Hematopoietic multipotent progenitor cell treated with erythropoietin and hydrocortisone succinate and interleukin-3 and kit ligand, for 8 days (in vitro differentiated cells): ENCODE measurements at places on chromosomes 5 and 9.

DNA sequence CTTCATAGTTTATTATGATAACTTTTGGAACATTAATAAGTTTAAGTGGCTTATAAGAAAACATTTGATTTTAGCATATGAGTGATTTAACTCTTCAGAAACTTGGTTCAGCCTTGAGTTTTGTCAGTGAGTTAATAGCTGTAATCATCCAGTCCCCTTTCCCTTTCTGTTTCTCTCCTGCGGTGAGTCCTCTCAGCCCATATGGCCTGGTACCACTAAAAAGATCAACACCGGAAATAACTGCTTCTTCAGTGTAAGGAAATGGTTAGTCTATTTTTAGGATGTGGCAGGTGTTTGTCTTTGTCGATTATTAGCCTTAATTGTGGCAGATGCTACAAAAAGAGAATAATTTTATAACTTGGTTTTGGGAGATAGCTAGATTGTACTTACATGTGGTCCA, 120.2 kb upstream of the GRHPR start:
- DNase-seq: peak; percentile 20

DNA sequence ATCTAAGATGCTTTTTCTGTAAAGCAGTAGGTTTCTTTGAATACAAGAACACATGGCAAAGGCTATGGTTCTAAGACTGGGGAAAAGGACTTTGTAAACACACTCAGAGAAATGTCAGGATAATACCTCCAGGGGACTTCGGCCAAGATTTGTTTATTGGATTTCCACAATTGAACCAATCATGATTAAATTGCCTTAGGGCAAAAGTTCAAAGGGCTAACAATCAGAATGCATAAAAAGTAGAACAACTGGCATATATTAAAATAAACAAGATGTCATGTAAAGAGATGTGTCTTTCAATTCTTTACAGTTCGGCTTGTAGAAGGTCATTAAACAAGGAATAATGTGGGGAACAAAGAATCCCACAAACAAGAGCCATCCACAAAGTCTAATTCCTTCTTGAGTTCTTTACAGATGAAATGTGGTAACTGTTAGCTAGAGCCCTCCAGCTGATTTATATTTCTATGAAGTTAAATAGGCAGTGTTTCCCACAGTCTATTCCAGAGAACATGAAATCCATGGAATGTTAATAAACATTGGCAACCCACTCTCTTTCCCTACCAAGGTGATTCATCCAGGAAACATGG, 565.5 kb downstream of the ZNF608 start:
- no peak for DNase-seq

DNA sequence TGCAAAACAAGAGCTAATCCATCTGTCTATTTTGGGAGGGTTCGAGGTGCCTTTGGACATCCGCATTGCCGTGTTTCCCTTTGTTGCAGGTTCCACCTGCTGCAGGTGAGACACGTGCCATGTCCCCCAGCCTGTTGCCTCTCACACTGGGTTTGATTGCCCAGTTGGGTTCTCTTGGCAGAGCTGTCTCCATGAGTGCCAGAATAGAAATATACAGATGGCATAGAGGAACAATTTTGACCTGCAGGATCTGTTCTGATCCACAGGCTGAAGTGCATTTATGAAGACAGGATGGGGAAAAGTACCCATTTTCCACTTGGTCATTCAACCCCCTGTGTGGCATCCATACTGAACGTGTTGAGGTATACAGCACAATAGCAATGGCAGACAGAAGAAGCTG, 178.1 kb downstream of the SGCD start:
- no peak for DNase-seq

DNA sequence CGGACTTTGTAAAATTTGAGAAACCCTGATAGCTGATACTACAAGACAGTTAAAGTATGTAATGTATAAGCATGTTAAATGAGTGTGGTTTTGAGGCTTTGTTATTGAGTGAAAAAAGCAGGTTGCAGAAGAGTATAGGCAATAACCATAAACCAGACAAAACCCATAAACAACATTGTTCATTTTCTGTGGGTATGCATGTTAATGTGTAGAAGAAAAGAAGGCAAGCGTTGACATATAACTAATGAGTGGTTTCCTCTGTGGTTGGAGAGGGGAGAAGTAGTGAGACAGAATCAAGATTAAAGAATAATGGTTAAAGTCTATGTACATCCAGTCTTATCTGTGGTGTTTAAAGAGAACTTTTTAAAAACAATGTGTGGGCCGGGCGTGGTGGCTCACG, 26.2 kb downstream of the RAD23B start:
- peak; percentile 56 for DNase-seq

GRCh38 chr5:109694451-109694891, 4.7 kb downstream of the MAN2A1 start:
- no peak for DNase-seq

DNA sequence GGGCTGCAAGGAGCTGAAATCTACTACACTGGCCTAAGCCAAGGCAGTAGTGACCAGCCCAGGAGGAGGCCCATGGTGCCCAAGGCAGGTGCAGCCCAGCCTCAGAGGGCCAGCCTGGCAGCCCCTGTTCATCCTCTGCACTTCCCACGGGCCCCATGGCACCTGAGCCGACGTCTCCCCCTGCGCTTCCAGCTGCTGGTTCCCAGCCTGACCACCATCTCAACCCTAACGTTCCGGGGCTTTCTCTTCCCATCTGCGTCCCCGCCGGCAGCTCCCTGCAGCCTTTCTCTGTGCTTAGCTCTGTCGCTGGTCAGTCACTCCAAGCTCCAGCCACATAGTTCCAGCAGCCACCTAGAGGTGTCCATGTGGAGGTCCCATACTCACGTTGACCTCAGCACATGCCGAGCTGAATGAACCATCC, 105.5 kb upstream of the LMX1B start:
- no peak for DNase-seq

- DNase-seq: no peak
Measured at GRCh38 chr5:31982621-31983020, 191.5 kb downstream of the GOLPH3 start.

- no peak for DNase-seq
Measured at GRCh38 chr5:175202463-175203068, 241.4 kb downstream of the DRD1 start.

DNA sequence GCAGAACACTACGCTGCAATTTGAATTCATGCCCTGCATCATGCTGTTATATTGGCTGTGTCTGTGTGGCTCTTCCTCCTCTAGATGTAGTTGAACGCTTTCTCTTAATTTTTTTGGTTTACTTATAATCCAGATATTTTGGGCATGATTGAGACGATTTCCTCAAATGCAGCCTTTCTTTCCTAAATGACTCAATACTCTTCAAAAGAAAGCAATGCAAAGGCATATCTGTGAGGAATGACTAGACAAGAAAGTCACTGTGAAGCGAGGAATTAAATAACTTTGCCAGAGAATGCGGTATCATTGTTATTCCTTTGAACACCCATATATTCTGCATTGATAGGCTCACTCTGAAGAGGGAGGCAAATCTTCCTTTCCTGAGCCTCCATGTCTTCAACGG, 152.8 kb downstream of the YIPF5 start:
- DNase-seq: no peak

DNA sequence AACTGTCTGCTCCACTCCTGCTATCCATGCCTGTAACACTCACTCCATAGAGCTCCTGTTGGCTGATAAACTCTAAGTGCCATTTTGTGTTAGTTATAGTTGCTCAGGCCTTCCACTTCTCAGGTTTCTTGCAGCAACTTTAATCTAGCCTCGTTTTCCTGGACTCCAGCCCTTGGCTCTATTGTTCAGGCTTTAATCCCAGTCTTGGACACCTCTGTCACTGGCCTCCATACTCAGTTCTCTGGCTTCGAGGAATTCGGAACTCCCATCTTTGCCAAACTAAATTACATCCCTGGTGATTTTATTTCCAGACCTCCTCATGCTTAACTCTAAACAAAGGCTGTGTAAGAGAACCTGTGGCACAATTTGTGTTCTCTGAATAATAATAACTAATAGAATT, 39.8 kb downstream of the EMB start:
- no peak for DNase-seq

- no peak for DNase-seq
Measured at GRCh38 chr5:135810188-135810943, 24.1 kb upstream of the SLC25A48 start.

DNA sequence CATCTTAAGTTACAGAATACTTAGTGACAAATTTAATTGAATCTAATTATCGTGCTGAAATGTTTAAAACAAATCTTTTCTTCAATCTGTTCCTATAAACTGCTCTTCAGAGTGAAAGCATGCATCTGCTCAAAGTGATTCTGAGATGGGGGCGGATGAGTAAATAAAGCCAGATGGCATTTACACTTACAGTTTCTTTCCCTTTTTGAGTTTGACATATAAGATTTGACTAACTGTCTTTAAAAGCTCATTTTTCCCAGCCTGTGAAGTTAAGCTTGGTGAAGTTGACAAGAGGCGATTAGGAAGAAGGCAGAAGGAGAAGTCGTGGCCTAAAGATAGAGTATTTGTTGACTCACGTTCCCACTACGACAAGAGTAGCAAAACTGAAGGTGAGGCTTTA, 137.4 kb downstream of the LPAR1 start:
- no peak for DNase-seq

DNA sequence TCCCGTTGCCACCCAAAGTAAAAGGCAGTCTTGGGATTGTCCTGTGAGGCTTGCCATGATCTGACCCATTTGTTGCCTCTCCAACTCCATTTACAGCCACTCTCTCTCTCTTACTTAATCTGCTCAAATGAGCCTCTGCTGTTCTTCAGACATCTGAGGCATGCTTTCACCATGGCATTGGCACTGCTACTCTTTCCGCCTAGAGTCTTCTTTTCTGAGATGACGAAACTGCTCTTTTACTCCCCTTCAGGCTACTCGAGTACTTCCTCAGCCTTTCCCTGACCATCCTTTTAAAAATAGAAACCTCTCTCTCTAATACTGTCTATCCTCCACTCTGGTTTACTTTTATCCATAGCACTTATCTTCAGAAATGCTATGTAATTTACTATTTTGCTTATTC, 9.0 kb downstream of the FOCAD start:
- DNase-seq: no peak

DNA sequence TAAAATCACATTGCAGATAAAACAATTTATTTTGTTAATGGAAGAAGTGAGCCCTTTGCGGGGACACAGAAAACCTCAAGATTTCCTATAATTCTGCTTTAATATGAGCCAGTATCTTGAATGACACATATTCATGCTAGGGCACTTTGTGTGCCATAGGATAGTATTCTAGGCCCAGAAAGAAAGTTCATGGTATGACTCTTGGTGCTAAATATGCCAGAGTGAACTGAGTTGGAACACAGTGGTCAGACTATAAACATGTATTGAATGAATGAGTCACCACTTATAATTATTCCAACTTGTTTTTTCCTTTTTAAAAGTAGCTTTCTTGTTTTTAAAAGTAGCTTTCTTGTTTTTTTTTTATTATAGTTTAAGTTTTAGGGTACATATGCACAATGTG, 46.0 kb downstream of the ADAMTS19 start:
- no peak for DNase-seq

GRCh38 chr5:35297755-35298154, 67.5 kb upstream of the PRLR start:
- DNase-seq: no peak
